ENCODE measurements at places on chromosomes 7 and 10.

DNA sequence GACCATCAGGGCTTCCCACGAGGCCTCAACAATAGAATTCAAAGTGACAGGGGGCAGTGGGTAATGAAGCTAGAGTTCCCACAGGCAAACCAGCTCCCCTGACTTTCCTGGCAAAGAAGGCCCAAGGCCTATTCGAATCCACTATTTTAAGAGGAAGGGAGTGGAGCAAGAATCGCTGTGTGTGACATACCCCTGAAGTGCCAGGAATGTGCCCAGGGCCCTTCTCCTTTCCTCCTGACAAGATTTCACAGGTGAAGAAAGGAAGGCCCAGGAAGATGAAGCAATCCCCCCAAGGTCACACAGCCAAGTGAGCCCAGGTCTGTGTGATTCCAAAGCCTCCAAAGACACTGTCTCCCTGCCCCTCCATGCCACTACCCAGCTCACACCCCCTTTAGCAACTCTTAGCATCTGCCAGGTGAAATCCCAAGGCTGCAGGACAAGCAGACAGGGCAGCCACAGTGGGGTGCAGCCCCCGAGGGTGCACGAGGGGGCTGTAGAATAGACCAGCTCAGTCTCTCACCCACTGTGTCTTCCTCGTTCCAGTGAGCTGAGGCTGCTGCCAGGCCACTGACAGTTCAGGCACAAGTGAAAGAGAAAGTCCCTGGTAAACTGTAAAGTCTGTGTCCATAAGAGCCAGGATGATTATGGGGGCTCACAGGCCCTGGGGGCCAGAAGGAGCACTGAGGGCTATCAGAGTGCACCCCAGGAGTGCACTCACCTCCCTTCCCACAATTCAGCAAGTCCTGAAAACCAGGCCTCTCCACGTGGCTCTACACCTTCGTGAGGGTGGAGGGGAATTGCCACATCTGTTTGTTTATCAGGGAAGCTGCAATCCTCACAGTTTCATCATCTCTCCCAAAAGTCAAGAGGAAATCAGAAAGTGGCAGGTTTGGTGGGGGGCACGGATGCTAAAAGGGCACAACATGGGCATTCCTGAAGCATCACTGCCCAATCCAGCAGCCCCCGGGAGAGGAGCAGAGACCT, 70.8 kb upstream of the ZMIZ1 start:
- DNase-seq, result no peak

DNA sequence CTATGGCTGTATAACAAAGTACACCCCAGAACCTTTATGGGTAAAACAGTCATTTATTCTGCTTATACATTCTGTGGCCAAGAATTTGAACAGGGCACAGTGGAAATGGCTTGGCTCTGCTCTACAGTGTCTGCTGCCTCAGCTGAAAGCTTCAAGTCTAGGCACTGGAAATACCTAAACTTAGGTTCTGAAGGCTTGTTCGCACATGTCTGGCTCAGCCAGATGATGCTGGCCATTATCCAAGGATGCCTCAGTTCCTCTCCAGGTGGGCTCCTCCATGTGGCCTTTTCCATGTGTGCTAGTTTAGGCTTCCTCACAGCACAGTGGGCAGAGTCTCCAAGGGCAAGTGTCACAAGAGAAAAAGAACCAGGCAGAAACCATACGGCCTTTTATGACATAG, 76.8 kb downstream of the RALA start:
- no peak for DNase-seq

DNA sequence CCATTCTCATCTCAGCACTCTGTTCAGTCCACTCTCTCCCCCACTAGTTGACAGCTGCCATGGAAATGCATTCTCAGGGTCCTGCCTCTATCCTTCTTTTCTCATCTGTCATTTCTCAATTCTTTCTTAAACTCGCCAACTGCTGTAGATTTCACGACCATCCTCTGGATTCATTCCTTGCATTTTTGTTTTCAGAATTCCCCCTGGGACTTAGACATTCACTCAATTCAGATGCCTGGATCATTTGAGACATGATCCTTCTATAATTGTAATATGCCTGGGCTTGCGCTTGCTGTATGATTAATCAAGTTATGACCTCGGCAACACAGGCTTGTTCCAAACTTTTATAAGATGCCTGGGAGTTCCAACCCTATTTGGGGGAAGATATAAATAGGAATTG, 104.5 kb downstream of the RAB11FIP2 start:
- no peak for DNase-seq

DNA sequence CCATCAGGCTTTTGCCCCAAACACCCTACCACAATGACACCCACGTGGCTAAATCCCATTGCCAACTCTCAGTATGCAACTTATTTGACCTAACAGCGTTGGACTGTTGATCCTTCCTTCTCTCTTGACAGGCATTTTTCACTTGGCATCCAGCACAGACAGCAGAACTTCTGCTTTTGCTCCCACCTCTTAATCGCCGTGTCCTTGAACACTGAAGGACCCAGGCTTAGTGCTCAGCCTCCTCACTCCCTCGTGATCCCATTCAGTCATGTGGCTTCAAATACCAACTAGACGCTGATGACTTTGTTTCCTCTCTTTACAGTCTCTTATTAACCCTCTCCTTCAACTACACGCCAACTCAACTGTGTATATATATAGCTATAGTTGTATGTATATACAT, 25.0 kb downstream of the ZFAND2A start:
- no peak for DNase-seq

- no peak for DNase-seq
Measured at GRCh38 chr10:9957351-9957750, 1060.3 kb upstream of the CELF2 start.

GRCh38 chr10:30751678-30752331, 122.3 kb upstream of the LYZL2 start:
- peak; percentile 75 for DNase-seq

- DNase-seq, result no peak
Measured at GRCh38 chr7:20504060-20504459, 111.4 kb upstream of the ABCB5 start.

GRCh38 chr10:5811387-5811821, 1.8 kb downstream of the GDI2 start:
- no peak for DNase-seq

GRCh38 chr7:145269418-145270161, 433.7 kb upstream of the TPK1 start:
- DNase-seq, result no peak

DNA sequence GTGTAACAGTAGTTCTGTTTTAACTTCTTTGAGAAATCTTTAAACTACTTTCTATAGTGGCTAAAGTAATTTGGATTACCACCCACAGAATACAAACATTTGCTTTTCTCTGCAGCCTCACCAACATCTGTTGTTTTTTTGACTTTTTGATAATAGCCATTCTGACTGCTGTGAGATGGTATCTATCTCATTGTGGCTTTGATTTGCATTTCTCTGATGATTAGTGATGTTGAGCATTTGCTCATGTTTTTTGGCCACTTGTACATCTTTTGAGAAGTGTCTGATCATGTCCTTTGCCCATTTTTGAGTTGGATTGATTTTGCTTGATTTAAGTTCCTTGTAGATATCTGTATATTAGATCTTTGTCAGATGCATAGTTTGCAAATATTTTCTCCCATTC, 66.7 kb downstream of the RNF133 start:
- no peak for DNase-seq

GRCh38 chr10:52213321-52213752, 100.7 kb upstream of the DKK1 start:
- no peak for DNase-seq

DNA sequence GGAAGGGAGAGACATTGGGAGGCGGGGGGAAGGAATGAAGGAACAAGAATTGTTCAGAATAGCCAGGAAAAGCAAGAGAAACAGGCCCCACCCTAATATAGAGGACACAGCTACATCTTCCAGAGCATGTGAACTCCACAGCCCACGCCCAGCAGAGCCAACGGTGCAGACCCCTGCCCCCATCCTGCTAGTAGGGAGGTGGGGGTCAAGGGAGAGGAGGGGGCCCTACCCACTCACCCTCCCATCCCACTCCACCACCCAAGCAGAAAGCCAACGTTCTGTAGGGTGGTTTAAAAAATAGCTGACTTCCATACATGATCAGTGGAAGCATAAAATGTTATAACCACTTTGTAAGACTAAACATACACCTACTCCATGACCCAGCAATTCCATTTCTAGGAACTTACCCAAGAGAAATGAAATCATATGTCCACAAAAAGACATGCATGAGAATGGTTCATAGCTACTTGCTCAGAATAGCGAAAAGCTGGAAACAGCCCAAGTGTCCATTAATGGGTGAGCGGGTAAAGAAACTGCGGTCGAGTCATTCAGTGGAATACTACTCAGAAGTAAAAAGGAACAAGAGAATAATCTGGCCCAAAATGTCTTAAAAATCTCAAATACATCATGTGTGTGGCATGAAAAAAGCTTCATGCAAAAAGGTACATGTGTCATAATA, 31.8 kb downstream of the CTBP2 start:
- no peak for DNase-seq

DNA sequence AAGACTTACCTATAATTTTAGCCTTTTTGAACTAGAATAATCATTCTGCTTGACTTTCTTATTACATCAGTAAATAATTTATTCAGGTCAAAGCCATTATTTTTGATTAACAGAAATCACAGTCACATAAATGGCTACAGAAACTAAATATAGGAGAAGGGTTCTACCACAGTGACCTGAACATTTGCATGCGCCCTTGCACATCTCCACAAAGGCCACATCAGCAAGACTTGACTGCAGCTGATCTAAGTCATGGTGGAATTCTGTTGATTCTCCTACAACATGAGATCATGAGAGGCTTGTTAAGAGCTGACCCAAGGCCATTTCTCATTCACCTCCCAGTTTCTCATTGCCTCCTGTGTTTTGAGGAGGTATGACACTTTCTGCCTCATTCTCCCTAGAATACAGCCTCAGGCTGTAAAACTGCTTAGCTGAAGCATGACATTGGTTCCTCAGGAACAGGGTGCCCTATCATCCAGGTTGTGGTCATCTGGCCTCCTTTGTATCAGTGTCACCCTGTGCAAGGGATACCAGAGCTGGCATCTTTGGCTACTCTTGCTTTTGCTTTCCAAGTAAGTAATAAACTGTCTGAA, 6.7 kb upstream of the IMMP2L start:
- DNase-seq, result no peak

DNA sequence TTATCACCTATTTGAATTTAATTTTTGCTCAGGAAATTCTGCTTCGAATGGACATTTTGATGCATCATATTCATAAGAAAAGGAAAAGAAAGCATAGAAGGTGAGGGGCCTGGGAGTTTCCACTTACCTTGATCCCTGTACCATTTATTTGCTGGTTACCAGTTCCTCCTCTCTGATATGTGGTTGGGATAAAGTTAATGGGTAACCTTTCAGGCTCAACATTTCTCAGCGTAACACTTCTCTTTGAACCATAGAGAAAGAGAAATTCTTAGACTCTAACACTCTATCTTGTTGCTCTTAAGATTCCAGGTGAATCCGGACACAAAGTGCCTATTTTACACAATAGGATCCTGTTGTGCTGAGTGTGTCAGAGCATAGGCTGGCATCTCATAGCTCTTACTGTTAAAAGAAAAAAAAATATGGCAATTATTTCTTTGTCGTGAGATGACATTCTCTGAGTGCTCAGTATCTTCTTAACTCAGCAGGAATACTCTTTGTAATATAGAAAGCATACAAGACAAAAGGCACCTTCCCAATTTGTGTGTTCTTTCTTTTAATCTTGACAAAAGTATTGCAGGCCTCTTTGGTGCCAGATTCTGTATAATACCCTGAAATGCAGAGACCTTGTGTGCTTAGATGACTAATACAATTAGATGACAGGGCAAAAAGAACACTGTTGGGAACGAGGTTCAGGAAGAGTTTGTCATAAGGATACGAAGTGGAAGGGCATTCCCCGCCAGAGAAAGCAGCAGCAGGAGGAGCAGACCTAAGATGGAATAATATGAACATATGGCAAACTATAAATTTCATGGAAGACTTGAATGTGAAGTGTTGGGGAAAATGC, 689.6 kb downstream of the NRG3 start:
- DNase-seq, result no peak

DNA sequence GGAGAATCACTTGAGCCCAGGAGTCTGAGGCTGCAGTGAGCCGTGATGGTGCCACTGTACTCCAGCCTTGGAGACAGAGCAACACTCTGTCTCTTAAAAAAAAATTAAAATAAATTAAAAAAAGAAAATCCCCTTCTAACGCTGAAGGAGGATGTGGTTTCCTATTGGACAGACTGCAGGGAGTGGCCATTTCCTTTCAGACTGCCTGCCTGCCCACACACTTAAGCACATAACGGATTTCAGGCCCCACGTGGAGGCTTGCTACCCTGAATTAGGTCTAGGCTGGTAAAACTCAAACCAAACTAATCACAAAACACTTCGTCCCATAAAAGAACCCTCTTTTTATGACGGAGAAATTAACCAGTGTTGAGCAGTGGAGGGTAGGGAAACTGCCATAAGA, 34.0 kb downstream of the GATA3 start:
- no peak for DNase-seq

DNA sequence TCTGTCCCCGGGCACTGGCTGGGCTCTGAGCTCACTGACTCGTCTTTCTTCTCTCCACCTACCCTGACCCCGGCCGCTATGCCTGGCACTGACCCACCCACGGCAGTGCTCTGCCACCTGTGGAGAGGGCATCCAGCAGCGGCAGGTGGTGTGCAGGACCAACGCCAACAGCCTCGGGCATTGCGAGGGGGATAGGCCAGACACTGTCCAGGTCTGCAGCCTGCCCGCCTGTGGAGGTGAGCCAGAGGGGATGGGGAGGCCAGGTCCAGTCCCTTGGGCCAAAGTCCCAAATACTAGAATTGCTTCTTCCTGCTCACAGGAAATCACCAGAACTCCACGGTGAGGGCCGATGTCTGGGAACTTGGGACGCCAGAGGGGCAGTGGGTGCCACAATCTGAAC, 27.3 kb downstream of the TBATA start:
- DNase-seq, result no peak

- no peak for DNase-seq
Measured at GRCh38 chr7:135792363-135792668, 43.7 kb upstream of the FAM180A start.

DNA sequence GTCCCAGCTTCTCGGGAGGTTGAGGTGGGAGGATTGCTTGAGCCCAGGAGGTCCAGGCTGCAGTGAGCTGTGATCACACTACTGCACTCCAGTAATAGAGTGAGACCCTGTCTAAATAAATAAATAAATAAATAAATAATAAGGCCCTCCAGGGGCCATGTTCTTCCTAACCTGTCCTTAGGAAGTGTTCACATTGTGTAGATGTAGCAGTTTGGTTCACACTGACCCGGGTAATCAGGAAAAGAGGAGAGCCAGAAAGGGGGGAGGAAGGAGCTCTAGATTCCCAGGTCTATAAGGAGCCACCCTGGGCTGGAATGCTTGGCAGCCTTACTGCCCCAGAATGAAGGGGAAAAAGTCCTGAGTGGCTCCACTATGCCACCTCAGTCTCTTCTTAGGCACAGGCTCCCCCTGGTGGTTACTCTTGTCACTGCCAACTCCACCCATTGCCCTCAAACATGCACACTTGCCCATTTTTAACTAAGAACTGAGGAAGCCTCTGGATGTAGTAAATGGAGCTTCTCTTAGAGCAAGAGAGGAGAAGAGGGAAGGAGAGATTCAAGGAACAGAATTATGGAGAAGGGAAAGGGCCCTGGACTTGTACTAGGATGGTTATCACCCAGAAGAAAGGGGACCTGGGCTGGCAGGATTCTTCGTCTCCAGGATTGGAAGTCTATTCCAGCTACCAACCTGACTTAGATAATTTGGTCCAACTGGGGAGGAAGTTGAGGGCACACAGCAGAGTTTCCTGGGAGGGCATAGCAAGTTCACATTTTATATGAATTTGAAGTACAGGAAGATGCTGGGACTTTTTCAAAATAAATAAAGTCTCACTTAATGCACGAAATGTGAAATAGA, 7.8 kb downstream of the HPS6 start:
- peak; percentile 81 for DNase-seq

- DNase-seq, result no peak
Measured at GRCh38 chr7:112411186-112411795, 39.0 kb upstream of the IFRD1 start.

GRCh38 chr10:33556620-33557019, 222.2 kb upstream of the NRP1 start:
- DNase-seq, result no peak

Data from activated CD4-positive, alpha-beta T cell treated with anti-CD3 and anti-CD28 coated beads, Interleukin-2, amount 50 U/mL, for 1 hour (primary cell).